Mesothelial cell of epicardium (in vitro differentiated cells): ENCODE measurements at places on chromosomes 7 and 10. TPM values are rescaled to one million over a fixed set of nuclear protein-coding genes. Genes with fewer than 3 reads are reported as not detected.
A peak's percentile ranks its signal among the peaks of the same experiment; 100 is the strongest.

DNA sequence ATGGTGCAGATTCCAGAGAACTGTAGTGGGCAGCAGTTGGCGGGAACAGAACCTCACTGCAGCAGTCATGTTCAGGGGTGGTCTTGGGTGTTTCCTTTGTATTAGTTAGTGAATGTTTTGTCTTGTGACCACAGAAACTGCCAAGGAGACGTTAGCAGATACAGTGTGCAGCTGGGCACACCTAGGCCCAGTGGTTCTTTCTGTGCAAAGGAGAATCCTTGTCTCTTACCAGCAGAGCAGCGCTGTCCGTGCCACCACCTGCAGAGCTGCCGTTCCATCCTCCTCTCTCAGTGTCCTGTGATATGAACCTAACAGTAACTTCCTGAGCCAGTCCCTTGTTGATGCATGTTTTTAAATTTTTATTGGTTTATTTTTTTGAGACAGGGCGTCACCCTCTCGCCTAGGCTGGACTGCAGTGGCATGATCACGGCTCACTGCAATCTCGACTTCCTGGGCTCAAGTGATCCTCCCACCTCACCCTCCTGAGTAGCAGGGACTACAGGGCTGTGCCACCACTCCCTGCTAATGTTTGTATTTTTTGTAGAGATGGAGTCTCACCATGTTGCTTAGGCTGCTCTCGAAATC is 60.6 kb downstream of the WDR37 start:
- DNase-seq = no peak

- no peak for DNase-seq
Measured at GRCh38 chr10:3040069-3040468, 27.3 kb upstream of the PFKP start.

DNA sequence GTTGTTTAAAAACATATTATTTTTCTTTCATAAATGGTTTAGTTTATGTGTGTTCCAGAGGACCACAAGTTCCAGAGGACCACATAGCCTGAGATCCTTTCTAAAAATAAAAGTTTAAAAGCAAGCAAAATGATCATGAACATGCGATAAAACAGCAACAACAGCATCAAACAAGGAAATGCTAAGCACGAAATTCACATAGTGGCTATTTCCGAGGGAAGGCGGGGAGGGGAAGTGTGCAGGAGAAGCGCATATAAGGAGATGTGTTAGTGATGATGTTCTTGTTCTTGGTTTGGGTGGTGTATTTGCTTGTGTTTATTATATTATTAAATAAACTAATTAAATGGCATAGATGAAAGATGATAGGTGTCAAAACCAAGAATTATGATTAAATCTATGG is 1.2 kb downstream of the TBATA start:
- DNase-seq = peak; percentile 7

DNA sequence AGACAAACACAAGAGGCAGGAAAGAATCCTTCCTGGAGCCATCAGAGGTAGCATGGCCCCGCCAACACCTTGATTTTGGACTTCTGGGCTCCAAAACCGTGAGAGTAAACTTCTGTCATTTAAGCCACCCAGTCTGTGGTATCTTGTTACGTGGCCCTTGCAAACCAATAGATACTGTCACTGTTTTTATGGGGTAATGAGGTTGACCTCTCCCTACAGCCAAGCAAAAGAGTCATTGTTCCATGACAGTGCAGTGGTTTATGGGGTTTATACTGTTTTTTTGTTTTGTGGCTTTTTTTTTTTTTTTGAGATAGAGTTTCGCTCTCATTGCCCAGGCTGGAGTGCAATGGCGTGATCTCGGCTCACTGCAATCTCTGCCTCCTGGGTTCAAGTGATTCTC is 32.8 kb downstream of the KIAA1549 start:
- DNase-seq = no peak

Gene C10orf67
- total RNA-seq = 0.11 to 0.22 TPM in 2 of 3 replicates, not detected in the other

Gene FLNC
- total RNA-seq = 176 to 188 TPM (median 184 TPM) in 3 replicates

GRCh38 chr7:51256209-51256781 is 60.3 kb downstream of the COBL start:
- DNase-seq = no peak

- peak; percentile 16 for DNase-seq
Measured at GRCh38 chr7:1240517-1241257, 8.0 kb downstream of the UNCX start.

Gene SFRP4
- total RNA-seq = 5.7 to 6.6 TPM (median 6.4 TPM) in 3 replicates

GRCh38 chr10:128574581-128575210 is 448.5 kb upstream of the MKI67 start:
- no peak for DNase-seq

DNA sequence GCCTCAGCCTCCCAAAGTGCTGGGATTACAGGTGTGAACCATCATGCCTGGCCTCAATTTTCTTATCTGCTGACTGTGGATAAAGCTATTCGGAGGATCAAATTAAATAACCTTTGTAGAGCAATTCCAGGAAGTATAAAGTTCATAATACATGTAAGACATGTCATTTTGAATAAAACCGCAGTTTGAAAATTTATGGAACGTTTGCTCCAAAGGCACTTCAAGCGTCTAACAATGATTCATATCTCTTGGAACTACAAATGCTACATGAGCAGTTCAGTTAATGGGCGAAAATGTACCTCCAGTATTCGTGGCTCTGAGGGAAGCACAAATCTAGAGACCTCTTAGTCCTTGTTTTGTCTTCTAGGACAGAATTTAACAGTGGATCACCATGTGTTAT is 190.3 kb downstream of the GALNT17 start:
- DNase-seq = no peak

- no peak for DNase-seq
Measured at GRCh38 chr7:83001362-83002040, 161.2 kb downstream of the PCLO start.

GRCh38 chr7:107865956-107866775 is 24.8 kb upstream of the DLD start:
- no peak for DNase-seq

Gene CYP2C19
- total RNA-seq = not detected in 3 replicates

- no peak for DNase-seq
Measured at GRCh38 chr7:158991824-158992621, 135.7 kb downstream of the DYNC2I1 start.

Gene LRRD1
- total RNA-seq = 0.42 to 0.51 TPM (median 0.50 TPM) in 3 replicates

Gene SCART1
- total RNA-seq = 4.1 to 4.7 TPM (median 4.4 TPM) in 3 replicates

- no peak for DNase-seq
Measured at GRCh38 chr7:108045669-108046068, 42.7 kb upstream of the LAMB1 start.

GRCh38 chr7:105638334-105638733 is 57.0 kb upstream of the EFCAB10 start:
- DNase-seq = no peak
